Activated T-helper 2 cell treated with anti-CD3 and anti-CD28 coated beads, Interferon-gamma antibody, Interleukin-2, Interleukin-4, amounts not matched to agents 10 μg/mL and 5 μg/mL and 100 μg/mL, durations not matched to agents 14 hours and 24 hours and 36 hours (primary cell): ENCODE measurements at places on chromosomes 5 and 9. TPM values are rescaled to one million over a fixed set of nuclear protein-coding genes. Genes with fewer than 3 reads are reported as not detected.

SPATA31A5 gene
- total RNA-seq = not detected in 2 replicates

OTULIN gene
- total RNA-seq = 59.4 and 62.1 TPM in 2 replicates

DNA sequence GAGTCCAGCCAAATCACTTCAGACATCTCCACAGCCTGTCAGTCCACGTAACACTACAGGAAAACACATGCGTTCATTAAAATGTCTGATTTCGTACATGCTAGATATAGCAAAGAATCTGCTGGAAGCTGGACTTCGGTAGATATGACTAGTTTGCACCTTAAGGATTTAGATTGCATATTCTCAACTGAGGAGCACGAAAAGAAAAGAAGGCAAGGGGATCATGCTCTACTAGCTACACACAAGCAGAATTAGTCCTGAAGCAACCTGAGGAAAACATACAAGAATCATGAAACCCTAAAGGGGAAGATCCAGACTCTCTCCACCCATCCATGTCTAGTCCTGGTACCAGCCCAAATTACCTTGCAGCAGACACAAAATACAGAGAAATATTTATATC is 36.1 kb upstream of the SSBP2 start:
- no peak for DNase-seq

DNA sequence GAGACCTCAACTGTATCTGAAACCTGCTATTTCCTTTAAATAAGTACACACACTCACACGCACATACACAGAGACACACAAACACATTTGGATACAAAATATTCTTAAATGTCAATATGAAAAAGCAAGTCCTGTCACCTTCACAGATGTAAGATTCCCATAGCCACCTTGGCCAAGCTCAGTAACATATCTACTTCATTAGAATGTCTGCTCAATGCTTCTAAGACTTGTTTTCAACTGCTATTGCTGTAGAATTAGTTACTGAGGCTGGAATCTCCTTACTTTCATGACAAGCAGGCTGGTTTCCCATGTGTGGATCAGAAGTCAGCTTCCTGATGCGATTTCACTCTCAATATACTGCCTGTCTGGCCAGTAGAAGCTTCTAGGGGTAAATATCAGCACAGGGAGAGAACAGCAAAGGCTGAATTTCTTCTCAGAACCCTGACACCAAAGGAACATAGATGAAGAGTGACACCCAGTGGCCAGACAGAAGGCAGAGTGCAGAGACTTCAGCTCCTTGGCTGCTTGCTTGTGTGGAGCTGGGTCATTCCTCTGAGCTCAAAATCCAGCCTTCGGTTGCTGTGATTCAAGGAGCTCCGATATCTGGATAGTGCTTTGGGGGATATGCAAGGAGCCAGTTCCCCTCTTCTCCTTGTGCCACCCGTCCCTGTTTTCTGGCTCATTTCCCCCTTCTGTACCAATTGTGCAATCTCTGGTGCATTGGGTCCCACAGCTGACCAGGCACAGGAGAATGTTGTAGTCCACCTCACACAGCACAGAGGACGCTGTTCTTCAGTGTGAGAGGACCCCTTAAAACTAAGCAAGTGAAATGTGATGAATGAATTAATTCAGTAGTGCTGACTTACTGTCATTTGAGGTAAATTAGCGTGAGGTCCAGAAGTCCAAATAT is 26.6 kb upstream of the ABLIM3 start:
- no peak for DNase-seq

DNA sequence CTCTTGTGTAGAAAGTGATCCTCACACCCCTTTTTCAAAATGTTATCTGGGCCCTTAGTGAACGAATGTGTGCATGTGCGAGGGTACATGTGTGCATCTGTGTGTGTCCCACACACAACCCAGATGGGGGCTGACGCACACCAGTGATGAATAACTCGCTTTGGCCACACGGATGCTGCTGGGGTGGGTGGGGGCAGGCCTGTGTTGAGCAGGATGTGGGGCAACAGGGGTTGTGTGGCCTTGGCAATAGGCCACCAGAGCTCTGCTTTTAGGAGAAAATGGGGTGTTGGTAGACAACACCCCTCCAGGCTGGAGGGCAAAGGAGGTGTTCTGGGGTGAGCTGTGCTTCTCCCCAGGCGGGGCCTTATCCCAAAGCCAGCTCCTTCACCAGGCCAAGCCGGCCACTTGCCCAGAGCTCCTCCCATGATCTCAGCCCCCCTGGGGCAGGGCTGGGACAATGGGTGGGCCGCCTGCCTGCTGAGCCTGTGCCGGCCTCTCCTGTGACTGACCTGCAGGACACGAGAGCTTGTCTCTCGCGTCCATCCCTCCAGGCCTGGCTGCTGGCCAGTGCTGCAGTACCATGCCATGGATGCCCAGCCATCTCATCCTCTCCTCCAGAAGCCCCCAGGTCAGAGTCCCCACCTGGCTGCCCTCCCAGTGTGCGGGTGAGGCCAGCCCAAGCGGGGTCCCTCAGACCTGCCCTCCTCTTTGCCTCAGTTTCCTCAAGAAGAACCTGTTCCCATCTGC is 1.7 kb downstream of the DBN1 start:
- no peak for DNase-seq

DNA sequence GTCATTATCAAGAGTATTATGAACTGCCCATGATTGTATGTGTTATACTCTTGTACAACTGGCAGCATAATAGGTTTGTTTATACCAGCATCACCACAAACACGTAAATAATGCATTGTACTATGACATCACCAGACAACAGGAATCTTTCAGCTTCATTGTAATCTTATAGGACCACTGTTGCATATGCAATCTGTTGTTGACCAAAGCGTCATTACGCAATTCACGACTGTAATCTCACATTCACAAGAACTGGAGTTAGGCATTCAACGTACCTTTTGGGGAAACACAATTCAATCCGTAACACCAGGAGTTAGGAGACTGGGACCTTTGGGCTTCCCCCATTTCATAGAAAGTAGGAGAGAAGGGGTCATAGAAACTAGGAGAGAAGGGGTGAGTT is 20.4 kb upstream of the ARSI start:
- DNase-seq = no peak

DNA sequence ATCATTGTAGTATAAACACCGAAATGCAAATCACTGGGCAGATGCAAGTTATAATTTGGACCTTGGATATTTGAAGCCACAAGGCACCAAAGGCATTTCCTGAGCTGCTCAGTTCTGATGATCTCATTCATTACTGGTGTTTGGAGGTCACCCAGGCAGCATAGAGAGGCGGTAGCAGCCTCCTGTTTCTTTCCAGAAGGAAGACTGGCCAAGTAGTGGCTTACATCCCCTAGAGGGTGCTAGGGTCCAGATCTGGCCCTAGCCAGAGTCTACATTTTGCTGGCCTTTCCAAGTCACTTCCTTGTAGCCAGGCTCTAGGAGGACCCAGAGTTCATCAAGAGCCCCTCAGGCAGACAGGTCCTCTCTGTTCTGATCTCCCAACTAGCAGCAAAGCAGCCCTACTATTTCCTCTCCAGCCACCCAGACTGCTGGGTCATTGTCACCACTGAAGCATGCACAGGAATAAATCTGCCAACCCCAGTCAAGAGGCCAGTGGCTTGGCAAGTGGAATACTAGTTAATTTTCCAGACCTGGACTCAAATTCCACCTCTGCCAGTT is 33.4 kb upstream of the TTC1 start:
- DNase-seq = no peak

GRCh38 chr5:55172937-55173686 is at the start of gene CDC20B:
CDC20B (minus strand) TSS chr5:55173177; CDS start chr5:55173000, 177 bp downstream.
- peak; percentile 68 for DNase-seq
